HCEC 1CT (cell line): ENCODE measurements at places on chromosomes 13 and 19.

GRCh38 chr19:16066611-16067104 lies 9.6 kb upstream of the TPM4 start:
- peak; percentile 95 for DNase-seq

- no peak for DNase-seq
These were observed 77.1 kb downstream of the GNG7 start for GRCh38 chr19:2625434-2625833.

- DNase-seq: no peak
These were observed 12.6 kb upstream of the MAB21L1 start for GRCh38 chr13:35489050-35489449.

GRCh38 chr13:91894316-91894715 lies 495.9 kb downstream of the GPC5 start:
- no peak for DNase-seq

DNA sequence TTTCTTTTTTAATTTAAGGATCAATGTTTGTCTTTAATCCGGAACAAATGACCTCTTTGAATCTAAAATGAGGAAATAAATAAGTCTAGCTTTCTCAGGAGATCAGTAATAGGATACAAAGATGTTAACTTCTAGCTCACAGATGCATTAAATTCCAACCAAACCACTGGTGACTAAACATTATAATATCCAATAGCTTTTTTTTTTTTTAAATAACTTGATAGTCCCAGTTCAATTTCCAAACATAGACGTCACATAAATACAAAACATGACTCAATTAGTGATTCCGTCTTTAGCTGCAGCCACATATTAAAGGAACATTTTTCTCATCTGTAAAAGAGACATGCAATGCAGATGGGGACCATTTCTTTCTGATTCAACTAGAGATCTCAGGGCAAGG lies 390.5 kb upstream of the PCDH9 start:
- peak; percentile 82 for DNase-seq

DNA sequence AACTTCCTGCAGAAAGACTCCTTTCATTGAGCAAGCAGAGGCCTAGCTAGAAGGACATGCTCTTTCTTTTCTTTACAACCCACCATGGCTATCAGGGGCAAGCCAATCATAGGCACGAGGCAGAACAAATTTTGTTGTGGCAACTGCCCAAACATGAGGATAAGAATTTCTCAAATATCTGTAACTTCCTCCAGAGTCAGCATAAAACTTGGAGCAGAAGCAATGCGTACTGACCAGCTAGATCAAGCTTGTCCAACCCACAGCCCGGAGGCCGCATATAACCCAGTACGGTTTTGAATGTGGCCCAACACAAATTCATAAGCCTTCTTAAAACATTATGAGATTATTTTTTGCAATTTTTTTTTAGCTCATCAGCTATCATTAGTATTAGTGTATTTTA lies 87.0 kb upstream of the SOX21 start:
- no peak for DNase-seq
